ENCODE measurements at places on chromosomes 13 and 19.
A peak's percentile ranks its signal among the peaks of the same experiment; 100 is the strongest.

GRCh38 chr19:49440439-49441209 is 703 bp downstream of the SLC17A7 start:
- no peak for DNase-seq

DNA sequence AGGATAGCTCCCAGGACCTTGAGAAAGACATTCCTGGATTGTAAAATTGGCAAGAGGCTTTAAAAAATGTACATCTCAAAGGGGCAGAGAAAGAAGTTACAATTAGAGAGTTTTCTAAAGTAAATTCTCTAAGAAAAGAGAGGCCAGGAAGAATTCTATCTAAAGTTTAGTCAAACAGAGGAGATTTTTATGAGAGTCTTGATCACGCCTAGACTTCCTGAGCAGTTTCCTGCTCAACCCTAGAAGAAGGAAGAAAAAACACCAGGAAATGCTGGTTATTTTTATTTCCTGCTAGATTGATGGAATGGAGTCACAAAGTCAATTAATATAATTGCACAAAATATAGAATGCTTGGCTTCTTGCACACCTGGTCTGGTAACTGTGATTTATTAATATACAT is 269.1 kb downstream of the PCDH20 start:
- no peak for DNase-seq

GRCh38 chr13:25978961-25979360 is 72.9 kb downstream of the SHISA2 start:
- DNase-seq: no peak

- no peak for DNase-seq
Observed at GRCh38 chr19:11769995-11770394, 3.2 kb downstream of the ZNF441 start.

DNA sequence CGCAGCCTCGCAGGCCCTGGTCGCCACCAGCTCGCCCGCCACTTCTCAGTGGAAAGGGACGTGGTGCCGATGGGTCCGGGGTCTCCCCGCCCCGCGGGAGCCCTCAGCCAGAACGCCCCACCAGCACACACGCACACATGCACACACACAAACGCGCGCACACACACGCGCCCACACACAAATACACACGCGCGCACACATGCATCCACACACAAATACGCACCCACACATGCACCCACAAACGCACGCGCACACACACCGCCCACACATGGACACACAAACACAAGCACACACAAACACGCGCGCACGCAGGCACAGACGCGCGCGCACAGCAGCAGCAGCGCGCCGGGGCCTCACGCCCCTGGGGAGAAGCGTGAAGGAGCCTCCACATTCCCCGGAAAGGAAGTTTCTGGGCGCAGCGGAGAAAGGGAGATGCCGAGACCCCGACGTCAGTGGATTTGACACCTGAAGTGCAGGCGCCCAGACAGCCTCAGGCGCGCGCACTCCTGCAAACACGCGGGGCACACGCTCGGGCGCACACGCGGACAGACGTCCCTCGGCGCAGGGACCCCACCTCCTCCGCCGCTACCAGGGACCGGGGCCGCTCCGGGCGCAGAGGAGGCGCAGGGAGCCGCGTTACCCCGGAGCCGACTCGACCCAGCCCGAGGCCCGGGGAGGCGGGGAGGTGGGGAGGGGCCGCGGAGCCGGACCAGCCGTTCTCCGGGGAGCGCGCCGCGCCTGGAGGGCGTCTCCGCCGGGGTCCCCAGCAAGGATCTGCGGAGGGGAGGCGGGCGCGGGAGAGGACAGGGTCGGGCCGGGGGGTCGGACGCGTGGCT is 622 bp downstream of the RASA3 start:
- DNase-seq: no peak

GRCh38 chr13:79385694-79386093 is 20.4 kb downstream of the RBM26 start:
- DNase-seq: no peak

DNA sequence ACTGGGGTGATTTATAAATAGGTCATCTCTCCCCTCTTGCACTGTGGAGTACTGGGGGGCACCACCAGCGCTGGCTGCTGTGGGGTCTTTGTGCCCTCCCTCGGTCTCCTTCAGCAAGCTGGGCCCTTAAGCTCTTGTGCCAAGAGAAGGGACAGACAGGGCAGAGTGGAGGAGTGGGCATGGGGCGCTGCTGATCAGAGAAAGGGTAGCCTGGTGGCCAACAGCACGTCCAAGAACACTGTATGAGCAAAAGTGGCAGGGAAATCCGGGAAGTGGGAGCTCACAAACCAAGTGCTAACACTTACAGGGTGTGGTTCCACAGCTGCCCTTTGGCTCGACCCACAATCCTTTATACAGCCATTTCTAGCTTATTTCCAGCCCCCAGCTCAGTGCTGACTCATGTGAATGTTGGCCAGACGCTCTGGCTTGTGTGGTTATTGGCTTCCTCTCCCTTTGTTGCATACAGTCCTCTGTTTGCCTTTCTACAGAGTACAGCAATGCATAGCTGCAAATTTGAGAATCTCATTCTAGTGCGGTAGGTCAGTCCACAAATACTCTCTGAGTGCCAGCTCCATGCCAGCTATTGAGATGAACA is 298.8 kb downstream of the SHISA2 start:
- no peak for DNase-seq

GRCh38 chr13:42041684-42042035 is 6.8 kb upstream of the DGKH start:
- DNase-seq: no peak

DNA sequence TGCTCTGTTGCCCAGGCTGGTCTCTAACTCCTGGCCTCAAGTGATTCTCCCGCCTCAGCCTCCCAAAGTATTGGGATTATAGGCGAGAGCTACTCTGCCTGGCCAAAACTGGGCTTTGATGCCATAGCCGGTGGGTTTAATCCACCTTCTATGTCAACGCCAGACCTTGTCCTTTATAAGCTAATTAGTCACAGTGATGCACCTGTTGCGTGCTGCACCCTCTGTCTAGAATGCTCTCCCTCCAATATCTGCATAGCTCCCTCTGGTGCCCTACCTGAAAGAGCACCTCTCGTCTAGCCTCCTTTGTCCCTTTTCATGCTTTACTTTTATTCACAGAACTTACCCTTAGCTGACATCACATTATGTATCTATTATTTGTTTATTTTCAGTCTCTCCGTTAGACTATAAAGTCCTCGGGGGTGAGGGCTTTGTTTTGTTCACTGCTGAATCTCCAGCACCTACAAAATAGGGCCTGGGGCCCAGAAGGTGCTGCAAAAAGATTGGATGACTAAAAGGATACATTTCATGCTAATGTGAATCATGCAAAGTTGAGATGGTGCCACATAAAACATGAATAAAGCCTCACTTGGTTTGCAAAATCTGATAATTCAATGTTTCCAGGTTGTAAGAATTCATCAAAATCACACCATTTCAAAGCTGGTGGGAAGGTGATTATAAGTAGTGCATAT is 148.1 kb downstream of the USP12 start:
- DNase-seq: peak; percentile 43

DNA sequence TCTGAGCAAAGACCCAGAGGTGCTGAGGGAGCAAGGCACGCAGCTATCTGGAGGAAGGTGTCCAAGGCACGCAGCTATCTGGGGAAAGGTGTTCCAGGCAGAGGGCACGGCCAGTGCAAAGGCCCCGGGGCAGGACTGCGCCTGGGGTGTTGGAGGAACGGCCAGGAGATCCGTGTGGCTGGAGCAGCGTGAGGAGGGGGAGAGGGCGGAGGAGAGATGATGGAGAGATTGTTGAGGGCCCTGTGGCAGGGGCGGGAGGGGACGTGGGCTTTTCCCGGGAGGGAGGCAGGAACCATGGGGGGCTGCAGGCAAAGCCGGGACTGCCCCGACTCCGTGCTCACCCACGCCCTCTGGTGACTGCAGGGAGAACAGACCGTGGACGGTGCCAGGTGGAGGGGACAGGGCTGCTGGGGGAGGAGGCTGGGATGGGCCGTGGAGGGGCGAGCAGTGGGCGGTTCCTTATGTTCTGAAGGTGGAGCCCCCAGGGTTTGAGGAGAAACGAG is 13.3 kb upstream of the MISP start:
- DNase-seq: no peak

- no peak for DNase-seq
Observed at GRCh38 chr13:44040070-44040817, 160.5 kb downstream of the LACC1 start.

GRCh38 chr13:79447741-79448140 is 33.2 kb upstream of the NDFIP2 start:
- no peak for DNase-seq

DNA sequence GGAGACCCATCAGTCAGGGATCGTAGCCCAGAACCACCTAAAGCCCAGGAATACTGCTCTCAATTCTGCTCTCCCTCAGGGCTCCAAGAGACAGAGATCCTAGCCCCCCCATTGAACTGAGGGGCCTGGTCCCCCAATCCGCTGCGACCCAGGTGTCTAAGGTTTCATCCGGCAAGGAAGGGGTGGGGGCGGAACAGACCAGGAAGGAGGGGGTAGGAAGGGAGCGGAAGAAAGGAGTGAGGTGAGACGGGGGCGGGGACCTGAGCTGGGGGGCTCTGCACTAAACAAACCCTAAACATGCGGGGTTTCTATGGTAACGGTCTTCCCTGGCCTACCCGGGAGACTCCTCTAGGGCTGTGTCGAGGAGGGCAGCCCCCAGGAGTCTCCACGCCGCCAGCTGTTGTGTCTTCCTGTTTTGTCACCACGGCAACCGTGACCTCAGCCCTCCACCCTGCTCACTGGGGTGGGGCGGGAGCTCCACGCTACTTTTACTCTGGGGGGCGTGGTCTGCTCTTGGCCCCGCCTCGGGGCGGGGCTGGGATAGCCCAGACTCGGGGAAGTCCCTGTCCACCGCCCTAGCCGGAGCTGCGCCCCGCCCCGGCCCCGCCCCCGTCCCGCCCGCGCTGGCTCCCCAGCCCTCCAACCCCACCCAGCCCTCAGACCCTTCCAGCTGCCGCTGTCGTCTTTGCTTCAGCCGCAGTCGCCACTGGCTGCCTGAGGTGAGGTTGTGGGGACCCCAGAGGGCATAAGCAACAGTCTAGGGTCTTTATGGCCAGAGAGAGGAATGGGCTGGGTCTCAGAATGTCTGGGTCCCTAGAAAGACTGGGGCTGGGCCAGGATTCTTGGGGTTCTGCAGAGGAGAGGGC is at the start of gene MYADM:
TSS of gene MYADM (plus strand) at position 659 of the 866 bp plus-strand sequence. CDS start 5,647 bp downstream, outside the sequence.
- peak; percentile 99 for DNase-seq

DNA sequence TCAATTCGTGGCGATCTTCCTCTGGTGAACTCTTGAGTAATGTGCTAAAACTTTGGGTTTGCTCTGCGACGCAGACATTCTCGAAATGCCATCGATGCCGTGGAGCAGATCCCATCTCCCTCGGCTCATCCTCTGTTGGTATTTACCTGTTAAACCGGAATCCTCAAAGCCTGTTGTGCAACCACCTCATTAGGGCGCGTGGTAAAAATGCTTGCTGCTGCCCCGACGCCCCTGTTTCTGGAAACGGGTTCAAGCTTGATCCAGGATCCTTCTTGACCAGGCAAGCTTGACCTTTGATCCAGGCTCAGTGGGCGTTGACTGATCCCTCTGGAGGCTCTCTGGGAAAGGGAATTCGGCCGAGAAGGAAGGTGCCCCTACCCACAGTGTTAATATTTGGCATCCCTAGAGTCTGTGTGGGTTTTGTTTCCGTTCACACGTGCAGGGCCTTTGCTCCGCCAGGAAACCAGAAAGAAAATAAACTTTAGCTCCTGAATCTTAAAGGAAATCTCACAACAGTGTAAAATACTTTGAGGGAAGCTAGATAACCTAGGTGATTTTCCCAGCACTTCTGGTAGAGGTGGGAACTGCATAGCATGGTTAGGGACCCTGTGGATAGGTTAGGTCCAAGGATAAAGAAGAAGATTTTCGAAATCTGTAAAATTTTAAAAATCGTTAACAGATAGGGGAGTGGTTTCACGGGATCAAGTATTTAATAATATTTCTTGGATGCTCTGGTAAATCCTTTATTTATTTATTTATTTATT is 1.1 kb downstream of the LSM14A start:
- no peak for DNase-seq

DNA sequence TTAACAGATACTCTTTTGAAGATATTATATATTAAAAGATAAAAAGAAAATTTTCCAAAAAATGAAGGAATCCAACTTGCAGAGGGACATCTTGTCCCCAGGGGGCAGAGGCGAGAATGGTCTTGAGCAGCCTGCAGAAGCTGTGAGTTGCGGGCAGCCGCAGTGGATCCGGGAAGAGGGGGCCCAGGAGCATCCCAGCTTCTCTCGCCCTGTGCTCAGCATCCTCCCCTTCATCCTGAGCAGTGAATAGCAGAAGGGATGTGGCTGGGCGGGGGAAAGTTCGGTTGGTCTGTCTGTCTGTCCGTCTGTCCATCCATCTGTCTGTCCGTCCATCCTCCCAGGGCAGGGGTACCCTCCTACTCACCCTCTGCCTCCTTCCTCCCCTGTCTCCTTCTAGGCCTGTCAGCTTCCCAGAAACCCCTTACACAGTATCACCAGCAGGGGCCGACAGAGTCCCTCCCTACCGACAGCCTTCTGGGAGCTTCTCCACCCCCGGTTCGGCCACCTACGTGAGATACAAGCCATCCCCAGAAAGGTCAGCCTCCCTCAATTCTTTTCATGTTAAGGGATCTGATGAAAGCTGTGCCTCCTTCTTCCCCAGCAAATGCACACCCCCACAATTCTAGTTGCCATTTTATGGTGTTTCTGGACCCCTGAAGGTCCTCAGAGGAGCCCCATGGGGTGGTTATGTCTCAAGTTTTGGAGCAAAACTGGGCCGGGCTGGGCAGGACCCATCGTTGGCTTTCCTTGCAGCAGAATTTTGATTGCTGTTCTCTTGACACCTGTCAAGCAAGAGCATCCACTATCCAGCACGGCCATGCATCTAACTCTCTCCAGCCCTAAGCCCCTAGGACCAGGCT is 81.6 kb downstream of the DPF1 start:
- no peak for DNase-seq

DNA sequence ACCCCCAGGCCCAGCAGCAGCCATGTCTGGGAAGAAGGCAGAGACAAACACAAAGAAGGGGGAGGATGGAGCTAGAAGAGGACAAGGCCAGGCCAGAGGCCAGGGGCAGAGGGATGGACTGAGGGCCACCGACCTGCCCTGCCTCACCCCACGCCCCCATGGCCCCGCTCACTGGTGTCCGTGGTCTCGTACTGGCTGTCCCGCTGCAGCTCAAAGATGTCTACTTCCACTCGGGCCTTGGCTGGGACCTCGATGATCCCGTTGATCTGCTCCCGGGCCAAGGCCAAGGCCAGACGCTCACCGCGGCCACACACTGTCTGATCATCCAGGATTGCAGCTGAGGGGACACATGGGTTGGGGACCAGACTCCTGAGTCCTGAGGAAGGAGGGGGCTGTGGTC is 5.0 kb downstream of the GRIK5 start:
- no peak for DNase-seq

DNA sequence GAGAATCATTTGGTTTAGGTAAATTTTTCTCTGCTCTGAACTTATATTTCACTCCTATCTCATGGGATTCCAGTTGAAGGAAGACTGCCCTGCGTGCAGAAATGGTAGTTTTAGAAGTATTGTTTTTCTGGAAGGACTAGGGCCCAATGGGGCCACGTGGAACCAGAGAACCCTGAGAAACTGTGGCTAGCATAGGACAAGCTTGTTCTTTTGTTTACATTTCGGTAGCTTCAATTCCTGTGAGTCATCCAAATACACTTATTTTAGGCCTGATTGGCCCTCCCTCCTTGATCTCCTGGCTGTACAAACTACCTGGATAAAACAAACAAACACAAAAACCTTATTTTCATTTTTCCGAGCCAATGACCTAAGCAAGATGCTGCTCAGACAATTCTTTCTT is 124.0 kb downstream of the ITGBL1 start:
- no peak for DNase-seq

Data from mesenteric fat pad (tissue), 1 donor.